ENCODE measurements at places on chromosomes 6 and 20.

GRCh38 chr20:25295386-25296093 lies 47.7 kb downstream of the PYGB start:
- DNase-seq, result no peak

DNA sequence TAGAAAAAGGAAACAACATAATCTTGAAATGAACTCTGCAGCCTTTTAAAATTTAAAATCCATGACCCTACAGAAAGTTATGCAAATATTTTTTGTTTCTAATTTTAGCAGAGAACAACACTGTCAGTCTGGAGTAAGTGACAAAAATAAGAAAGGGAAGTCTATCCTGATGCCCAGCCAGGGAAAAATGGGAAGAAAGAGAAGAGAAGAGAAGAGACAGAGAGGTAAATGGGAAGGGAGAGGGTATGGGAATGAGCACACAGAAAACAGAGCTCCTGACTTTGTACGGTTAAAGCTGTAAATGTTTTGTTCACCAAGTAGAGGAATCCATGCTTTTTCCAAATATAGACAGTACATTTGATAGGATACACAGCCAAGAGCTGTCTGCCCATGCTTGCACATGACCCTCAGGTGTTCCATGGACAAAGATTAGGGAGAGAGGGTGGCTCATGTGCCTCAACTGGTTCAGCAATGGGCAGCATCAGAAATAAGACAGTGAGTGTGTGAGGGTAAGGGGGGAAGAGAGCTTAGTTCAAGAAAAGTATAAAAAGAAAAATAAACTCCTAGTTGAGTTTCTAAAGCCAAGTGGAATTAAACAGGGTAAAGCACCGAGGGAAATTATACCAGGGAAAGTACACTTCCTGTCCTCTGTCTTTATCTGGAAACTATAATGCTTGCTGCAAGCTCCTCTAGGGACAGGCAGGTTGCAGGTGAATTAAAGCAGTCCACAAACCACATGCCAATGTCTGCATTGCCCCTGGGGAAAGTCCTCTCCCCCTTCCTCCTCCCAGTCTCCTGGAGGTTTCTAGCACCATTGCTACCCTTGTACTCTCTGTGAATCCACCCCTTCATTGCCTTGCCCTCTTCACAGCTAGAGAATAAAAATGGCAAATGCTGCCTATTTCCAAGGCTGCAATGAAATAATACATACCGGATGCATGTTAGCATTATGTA lies 30.0 kb downstream of the MAP3K5 start:
- no peak for DNase-seq

- no peak for DNase-seq
Observed at GRCh38 chr6:92777146-92777740, 642.1 kb downstream of the EPHA7 start.

DNA sequence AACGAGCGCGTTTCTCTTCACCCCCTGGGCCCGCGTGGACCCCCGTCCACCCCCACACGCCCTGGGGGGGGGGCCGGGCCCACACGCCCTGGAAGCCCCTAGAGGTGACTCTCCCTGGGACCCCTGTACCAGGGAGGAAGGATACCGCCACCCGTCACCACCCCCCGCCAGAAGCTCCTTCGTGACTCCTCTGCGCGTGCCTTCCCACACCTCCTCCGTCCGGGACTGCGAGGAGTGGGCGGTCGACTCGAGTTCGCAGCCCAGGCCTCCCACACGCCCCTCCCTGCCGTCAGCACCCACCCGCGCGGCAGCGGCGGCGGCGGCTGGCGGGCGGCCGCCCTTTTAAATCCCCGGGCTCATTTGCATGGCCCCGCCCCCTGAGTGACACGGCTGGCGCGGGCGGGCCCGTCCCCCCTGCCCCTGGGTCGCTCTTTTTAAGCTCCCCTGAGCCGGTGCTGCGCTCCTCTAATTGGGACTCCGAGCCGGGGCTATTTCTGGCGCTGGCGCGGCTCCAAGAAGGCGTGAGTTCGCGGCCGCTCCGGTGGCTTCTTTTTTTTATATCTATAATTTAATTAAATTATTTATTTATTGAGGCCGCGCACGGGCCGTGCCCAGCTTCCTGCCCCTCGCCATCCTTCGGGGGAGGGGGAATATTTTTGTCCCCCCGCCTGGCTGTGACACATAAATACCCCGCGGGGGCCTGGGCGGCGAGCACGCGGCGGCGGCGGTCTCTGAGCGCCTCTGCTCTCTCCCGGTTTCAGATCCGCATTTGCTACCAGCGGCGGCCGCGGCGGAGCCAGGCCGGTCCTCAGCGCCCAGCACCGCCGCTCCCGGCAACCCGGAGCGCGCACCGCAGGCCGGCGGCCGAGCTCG lies at the start of gene HMGA1:
TSS of gene HMGA1 (plus strand) at position 431 of the 873 bp plus-strand sequence. CDS start 3,908 bp downstream, outside the sequence.
- DNase-seq, result peak; percentile 89

GRCh38 chr6:124928851-124929250 lies 33.4 kb upstream of the RNF217 start:
- no peak for DNase-seq

DNA sequence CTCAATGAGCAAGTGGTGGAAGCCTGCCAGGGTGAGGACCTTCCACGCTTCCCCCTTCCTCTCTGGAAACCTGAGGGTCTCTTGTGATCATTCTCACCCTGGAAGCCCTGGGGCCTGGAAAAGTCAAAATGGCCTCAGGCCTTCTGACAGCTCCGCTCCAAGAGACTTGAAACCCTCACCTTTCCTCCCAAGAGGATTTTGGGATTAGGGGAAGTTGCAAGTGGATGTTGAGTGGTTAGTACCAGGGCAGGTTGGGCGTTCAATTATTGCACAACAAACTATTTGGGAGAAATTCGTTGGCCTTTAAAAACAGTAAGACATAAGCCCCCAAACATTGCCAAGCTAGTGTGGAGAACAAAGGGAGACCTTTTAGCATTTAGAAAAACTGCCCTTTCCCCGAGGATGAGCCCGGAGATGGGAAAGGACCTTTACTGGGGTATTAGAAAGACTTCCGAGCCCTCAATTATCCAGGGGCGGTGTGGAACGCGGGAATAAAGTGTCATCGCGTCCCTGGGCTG lies 4.7 kb downstream of the NKX2-2 start:
- no peak for DNase-seq

DNA sequence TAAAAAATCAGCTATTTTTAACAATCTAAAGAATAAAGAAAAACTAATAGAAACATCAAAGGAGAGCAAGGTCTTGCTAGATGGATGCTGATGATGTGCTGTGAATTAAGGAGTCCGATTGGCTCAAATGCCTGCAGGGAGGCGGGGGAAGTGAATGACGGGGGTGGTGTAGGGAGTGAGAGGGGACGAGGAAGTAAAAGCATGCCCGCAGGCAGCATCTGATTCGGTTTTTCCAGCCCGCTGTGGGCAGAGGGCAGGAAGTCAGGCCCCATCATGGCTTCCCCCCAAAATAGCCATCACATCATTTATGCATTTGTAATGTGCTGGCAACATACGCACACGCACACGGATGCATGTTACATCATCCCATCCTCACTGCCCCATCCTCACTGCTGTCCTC lies 10.3 kb downstream of the RSPO4 start:
- DNase-seq, result no peak

DNA sequence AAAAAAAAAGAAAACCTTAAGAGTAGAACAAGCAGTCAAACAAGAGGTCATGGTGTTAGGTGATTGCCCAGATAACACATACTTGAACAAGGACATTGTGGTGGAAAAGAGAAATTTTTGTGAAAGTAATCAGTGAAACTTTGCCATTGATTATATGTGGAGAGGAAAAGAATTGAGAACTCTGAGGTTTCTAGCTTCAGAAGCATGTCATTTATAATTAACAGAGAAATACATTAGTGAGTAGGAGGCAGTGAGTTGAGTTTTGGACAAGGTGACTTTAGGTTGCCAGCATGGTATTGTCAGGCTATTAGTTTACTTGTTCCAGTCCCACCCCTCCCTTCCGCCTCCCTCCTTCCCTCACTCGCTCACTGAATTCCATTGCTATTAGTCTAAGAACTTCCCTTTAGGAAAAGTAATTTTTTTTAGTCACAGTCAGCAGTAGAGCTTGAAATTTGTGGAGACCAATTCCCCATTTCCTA lies 17.2 kb downstream of the TAB2 start:
- DNase-seq, result no peak

DNA sequence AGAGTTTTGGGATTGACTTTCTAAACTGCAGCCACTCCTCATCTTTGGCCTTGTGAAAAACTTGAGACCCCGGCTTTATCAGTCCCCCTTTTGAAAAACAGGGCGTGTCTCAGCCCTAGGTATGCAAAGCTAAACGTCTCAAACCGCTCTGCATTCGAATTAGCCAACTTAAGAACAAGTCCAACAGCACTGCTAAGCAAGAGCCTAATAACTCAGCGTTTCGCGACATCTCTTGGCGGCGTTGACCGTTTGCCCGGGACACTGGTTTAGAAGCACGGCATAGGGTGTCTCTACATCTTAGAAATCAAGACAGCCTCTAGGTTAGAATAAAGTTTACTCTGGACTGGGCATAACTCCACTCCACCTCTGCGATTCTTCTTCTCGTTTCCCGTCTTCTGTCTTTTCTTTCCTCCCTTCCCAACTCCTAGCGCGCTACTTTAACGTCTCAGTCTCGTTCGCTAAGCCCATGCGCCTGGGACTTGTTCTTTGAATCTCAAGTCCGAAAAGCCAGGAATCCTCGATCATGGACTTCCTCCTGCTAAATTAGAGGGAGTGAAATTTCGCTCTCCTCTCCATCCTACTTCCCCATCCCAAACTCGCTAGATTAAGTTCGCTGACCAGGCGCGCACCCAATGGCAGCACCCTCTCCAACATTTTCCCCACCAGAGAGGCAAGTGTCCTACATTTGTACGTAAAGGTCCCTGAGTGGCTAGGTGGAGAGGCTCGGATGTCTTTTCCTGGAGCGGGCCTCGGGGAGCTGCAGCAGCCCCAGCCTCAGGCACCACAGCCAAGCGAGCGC lies 10.5 kb upstream of the TFAP2A start:
- no peak for DNase-seq

All from activated CD4-positive, alpha-beta T cell treated with anti-CD3 and anti-CD28 coated beads, Interleukin-2, amount 50 U/mL, for 4 hours (primary cell).